ENCODE measurements at places on chromosomes 12 and 14.
A peak's percentile ranks its signal among the peaks of the same experiment; 100 is the strongest.

- peak; percentile 45 for DNase-seq
These were observed 5.5 kb upstream of the KRT84 start for GRCh38 chr12:52390739-52391617.

DNA sequence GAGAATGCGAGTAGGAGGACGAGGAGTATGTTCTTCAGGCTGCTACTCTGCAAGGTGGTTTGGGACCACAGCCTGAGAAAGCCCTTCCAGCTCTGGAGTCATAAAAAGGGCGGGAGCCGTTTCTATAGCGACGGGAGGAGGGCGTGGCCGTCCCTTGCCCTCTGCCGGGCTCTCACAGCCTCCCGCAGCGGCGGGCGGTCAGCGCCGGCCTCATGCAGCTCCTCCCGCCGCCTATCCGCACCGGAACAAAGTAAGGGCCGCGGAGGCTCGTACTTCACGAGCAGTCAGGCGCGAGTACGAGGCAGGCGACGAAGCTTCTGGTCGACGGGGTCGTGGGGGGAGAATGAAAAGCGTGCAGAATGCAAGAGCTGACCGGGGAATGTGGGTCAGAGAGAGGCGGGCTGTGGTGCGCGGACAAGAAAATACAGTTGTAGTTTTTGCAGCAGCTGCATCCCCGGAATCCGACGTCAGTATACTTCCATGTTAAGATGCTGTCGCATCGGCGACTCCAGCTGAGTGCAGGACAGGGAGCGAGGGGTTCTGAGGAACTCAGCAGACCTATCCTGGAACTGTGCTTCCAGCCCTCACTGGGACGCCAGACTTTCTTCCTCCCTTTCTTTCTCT lies at the start of gene DYRK4:
Gene DYRK4 (plus strand): TSS at position 175 of the 624 bp plus-strand sequence. CDS start 38 bp downstream, at position 213.
- DNase-seq = peak; percentile 64

DNA sequence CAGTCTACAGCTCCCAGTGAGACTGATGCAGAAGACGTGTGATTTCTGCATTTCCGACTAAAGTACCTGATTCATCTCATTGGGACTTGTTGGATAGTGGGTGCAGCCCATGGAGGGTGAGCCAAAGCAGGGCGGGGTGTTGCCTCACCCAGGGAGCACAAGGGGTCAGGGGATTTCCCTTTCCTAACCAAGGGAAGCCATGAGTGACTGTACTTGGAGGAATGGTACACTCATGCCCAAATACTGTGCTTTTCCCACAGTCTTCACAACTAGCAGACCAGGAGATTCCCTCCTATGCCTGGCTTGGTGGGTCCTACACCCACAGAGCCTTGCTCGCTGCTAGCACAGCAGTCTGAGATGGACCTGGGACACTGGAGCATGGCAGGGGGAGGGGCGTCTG lies 21.0 kb upstream of the ABCC9 start:
- no peak for DNase-seq

DNA sequence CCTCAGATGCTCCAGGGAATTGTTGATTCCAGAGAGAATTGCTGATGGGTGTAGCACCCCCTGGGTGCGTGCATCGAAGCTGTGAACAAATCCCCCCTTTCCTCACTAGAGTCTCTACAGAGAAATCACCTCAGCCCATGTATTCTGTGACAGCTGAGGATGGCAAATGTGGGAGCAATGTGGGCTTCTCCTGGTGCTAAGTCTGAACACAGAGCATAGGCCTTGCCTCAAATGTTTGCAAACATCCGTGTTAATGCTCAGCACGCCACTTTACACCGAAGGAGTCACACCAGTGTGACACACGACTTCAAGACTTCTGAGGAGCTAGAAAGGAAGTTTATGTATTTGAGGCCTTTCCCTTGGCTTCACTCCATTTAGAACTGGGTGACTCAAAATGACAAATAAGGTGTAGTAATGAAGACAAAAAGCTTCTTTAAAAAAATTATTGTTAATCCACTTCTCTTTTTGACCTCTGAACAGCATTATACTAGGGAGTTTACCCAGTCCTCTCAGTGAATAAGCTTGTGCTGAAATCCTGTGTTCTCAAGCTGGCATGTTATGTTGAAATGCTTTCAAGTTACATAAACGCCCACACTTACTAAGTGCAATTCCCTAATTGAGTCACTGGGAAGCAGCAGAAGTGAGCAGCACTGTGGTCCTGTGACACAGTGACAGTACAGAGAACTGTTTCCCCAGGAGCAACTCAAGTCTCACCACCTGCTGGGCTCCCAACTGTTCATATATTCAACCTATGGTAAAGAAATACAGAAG lies 92.9 kb downstream of the FAR2 start:
- DNase-seq = peak; percentile 59

DNA sequence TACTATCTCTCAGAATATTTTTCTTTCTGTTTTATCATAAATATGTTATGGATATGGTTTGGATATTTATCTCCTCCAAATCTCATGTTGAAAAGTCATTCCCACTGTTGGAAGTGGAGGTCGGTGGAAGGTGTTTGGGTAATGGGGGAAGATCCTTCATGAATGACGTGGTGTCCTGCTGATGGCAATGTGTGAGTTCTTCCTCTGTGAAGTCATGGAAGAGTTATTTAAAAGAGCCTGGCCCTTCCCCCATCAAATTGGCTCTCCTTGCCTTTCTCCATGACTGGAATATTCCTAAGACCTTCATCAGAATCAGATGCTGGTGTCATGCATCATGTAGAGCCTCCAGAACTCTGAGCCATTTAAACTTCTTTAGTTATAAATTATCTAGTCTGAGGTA lies 1291.6 kb downstream of the FSCB start:
- no peak for DNase-seq

DNA sequence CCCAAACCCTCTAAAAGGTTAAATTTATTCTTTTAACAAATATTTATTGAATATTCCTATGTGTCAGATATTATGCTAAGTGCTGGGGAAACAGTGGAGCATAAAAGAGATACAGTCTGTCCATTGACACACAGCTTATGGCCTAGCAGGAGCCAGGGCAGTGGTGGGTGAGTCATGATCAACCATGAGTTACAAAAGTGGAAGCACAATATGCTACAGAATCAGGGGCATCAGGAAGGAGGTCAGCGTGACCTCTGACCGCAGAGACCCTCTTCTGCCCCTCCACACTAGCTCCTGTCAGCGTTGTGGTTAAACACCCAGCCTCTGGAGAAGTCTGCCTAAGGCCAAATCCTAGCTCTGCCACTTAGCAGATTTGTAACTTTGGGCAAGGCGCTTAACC lies 4.7 kb upstream of the PPP1R1A start:
- DNase-seq = no peak

- DNase-seq = no peak
These were observed 46.5 kb downstream of the SINHCAF start for GRCh38 chr12:31279390-31279924.
